ENCODE measurements at places on chromosomes 11 and 22. TPM values are rescaled to one million over a fixed set of nuclear protein-coding genes. Genes with fewer than 3 reads are reported as not detected.

CTSF gene
- 139 TPM for total RNA-seq

AGBL2 gene
- 0.22 TPM for total RNA-seq

APOC3 gene
- not detected for total RNA-seq

EIF3F gene
- total RNA-seq: 169 TPM

CADM1 gene
- total RNA-seq: 2.9 TPM
